Left hindlimb (tissue), 1 donor: ENCODE measurements at places on chromosomes 2 and 18.
A peak's percentile ranks its signal among the peaks of the same experiment; 100 is the strongest.

DNA sequence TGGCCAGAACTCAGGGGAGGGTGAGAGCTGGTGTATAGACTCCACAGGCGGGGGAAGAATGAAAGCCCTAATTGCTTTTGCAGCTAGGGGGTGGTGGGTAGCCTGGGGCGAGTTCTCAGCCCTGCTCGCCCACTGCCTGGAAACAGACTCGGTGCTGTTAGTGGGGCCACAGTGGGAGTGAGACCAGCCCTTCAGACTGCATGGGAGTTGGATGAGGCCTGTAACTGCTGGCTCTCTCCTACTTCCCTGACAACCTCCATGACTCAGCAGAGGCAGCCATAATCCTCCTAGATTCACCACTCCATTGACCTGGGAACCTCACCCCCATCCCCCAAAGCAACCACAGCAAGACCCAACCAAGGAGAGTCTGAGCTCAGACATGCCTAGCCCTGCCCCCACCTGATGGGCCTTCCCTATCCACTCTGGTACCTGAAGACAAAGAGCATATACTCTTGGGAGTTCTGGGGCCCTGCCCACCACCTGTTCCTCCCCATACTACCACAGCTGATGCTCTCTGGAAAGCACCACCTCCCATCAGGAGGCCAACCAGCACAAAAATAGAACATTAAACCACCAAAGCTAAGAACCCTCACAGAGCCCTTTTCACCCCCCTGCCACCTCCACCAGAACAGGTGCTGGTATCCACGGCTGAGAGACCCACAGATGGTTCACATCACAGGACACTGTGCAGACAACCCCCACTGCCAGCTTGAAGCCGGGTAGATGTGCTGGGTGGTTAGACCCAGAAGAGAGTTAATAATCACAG is 226.3 kb downstream of the EIPR1 start:
- no peak for DNase-seq

DNA sequence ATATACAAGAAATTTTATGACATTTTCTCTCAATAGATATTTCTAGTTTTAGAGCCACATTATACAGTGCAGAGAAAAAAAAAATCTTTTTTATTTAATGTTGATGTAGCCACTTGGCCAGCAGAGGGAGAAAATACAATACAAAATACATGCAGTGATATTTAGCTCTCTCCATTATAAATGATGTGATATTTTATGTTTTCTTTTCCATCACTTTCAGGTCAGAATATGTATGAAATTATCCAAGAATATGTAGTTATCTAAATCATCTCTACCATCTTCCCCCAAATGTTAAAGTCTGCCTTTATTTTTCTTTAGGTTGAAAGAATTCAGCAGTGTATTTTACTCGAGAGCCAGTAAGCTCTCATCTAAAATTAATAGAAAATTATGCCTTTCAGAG is 533.6 kb upstream of the FSHR start:
- DNase-seq: no peak

DNA sequence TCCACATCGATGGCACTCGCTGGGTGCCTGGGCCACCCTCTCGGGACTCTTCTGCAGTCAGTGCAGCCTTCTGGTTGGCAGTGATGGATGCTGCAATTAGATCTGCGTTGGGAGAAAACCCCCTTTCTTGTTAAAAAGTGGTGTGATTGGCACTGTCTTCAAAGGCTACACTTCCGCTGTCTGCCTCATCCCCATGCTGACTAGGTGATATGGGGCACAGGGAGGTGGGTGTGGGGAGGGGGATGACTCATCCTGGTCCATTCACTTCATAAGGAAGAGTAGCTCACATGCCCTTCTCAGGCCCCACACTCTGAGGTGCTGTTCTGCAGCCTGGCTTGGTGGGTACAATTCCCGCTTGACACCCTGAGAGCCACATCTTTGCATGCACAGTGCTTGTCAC is 77.4 kb downstream of the THNSL2 start:
- DNase-seq: no peak

DNA sequence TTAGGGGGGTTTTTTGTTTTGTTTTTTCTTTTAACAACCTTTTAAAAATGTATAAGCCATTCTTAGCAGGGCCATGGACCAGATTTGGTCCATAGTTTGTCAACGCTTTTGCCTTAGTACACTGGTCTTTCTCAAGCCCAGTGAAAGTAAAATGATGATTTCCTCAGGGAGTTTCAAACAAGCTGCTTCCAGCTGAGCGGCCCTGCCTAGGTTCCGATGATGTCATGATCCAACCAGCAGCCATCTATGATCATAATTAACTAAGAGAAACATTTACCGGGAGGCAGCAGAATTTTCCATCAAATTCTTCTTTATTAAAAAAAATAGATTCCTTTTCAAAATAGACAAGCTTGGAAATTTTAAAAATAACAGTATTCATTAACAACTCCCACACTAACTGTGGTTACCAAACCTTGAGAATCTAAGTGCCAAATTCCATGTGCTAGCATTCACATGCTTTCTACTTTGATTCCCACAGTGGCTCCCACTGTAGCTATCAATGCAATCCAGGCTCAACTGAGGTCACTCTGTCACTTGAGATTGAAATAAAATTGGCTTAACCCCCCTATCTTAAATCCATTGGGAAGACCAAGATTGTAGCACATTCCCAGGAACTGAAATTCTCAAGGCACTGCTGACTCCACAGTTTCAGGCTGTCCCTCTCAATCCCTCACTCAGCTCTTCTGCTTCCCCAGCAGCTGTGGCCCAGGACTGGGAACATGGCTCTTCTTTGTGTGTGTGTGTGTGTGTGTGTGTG is 148.9 kb downstream of the RNF152 start:
- DNase-seq: no peak

DNA sequence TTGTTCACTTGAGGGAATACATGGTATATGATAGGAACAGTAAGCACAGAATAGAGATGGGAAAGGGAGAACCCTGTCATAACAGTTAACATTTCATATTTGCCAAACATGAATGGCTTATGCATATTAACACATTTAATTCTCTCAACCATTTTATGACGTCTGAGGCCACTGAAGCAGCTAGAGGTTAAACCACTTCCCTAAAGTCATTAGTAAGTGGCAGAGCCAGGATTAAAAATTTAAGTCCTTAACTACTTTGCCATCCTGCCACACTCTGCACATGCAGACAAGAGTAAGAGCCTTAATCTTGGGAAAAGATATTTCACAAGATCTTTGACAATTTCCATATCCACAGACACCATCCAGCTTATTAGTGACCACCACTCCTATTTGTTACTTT is 2.1 kb downstream of the LIPT1 start:
- no peak for DNase-seq

DNA sequence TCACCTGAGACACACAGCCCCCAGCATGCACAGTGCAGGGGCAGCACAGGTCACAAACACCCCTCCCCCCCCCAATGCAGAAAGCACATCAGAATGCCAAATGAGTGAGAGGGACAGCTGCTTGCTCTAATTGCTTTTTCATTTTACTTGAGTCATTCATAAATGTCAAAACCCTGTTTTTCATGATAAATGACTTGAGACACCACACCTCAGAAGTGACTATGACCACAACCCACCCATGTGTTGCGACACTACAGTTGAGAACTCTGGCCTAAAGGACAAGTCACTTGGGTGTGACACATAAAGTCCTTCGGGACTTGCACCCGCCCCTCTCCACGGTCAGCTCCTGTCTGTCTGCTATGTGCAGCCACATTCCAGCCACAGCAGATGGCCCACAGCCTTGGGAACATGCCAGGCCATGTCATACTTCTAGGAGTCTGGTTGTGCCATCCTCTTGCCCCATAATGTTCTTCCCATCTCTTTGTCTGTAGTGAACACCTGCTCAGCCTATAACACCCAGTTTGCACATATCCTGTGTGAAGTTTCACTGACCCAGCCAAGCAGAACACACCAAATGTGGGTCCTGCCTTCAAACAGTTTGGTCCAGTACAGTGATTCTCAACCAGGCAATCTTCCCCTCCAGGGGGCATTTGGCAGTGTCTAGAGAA is 30.2 kb upstream of the RIOK3 start:
- peak; percentile 60 for DNase-seq

GRCh38 chr18:74831571-74832250 is 234.0 kb downstream of the ZNF407 start:
- DNase-seq: no peak

DNA sequence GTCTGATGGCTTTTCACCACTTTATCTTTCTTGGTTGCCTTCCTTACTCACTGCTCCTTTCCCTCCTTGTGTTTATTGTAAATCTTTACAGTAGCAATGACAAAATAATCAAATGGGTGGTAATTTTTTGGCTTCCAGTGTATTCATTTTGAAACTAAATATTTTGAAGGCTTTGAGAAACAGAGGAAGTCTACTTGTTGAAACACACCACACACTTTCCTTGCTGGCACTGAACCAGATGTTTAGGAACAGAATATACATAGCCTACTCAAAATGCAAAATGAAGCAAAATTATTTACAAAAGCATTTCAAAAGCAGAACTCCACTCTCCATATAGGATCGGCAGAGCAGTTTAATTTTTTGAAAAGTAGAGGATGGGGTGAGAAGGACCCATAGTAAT is 189.8 kb downstream of the LTBP1 start:
- DNase-seq: no peak

GRCh38 chr2:118539290-118539689 is 308.2 kb downstream of the EN1 start:
- no peak for DNase-seq

DNA sequence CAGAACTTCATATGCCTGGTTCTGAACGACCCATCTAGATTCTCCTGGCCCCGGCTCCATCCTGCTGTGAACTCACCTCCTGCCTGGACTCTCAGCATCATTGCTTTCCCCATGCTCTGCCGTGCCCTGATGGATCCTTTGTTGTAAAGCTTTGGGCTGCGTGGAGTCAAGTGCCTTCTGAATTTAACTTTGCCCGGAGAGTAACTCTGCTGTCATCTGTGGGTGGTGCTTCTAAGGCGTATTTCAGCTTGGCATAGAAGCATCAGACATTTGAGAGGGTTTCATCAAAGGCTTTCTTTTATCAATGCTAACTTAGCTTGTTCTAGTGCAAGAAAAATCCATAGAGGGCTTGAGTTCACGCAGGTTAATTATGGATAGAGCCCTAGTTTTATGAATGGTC is 8.1 kb upstream of the GREB1 start:
- DNase-seq: no peak

DNA sequence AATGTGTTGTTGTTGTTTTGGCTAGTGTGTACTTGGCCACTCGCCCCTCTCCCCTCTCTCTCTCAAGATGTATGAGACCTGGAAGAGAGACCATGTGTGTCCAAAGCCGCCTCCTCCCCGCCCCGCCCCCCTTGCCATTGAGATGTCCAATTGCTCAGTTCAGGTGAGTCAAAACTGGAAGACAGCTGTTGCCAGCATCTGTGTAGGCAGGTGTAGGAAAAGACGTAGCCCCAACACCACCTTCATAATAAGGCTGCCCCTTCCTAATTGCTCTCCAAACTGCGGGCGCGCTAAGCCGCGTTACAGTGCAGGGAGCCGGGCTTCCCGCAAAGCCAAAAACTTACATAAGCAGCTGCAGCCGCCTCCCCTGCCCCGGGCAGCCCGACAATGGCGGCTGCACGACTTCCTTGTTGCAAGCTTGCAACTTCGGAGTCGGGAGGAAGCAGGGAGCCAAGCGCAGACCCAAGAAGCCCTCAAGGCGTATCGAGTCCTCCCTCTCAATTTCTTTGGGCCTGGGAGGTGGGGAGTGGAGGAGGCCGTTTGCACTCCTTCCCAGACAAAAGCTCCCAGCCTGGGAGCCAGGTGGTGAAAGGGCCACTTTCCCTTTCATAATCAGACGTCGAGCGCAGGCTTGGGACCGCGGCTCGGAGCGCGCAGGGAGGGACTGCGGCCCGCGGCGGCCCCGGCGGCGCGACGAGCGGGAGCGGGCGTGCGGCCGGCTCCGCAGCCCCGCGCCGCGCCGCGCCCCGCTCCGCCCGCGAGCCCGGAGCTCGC is 882 bp downstream of the ZBTB14 start:
- peak; percentile 72 for DNase-seq

GRCh38 chr2:3427272-3427671 is 47.8 kb downstream of the TRAPPC12 start:
- no peak for DNase-seq

DNA sequence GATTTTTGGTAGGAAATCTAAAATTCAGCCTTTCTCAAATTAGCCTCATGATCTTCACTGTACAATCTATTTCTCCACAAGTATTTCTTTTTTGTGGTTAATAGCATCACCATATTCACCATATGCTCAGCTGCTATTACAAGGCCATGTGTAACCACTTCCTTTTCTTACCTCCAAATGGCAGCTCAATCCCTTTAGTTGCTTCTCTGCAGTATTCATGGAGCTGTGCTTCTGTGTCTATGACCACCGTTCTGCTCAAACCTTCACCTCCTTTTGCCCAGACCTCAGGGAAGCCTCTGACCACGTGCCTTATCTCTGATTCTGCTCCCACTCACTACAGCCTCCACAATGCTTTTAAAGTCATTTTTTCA is 126.7 kb upstream of the TMEM200C start:
- DNase-seq: no peak
